ENCODE measurements at places on chromosomes 6 and 20.
A peak's percentile ranks its signal among the peaks of the same experiment; 100 is the strongest.

GRCh38 chr20:22226849-22227700, 357.3 kb downstream of the FOXA2 start:
- no peaks in the 10 kb centered on the region for H3K36me3 ChIP-seq
- H3K4me1 ChIP-seq, result no peaks in the 10 kb centered on the region
- H3K4me3 ChIP-seq, result no peak overlapping the region
- H3K27ac ChIP-seq, result no peak overlapping the region

GRCh38 chr6:83867527-83868161, 8.2 kb downstream of the CYB5R4 start:
- peaks cover 4% of the 10 kb centered on the region for H3K36me3 ChIP-seq
- peak; percentile 29 for DNase-seq
- no peak overlapping the region for H3K27ac ChIP-seq
- no peaks in the 10 kb centered on the region for H3K27me3 ChIP-seq
- no peak overlapping the region for H3K4me3 ChIP-seq

GRCh38 chr6:13725570-13725969, 13.9 kb upstream of the RANBP9 start:
- H3K27ac ChIP-seq, result no peak overlapping the region
- no peaks in the 10 kb centered on the region for H3K27me3 ChIP-seq
- H3K4me3 ChIP-seq, result no peak overlapping the region
- no peaks in the 10 kb centered on the region for H3K36me3 ChIP-seq

GRCh38 chr6:169044381-169045230, 209.0 kb downstream of the THBS2 start:
- H3K4me3 ChIP-seq, result no peak overlapping the region
- H3K36me3 ChIP-seq, result no peaks in the 10 kb centered on the region
- H3K27me3 ChIP-seq, result no peaks in the 10 kb centered on the region
- DNase-seq, result no peak
- H3K4me1 ChIP-seq, result no peaks in the 10 kb centered on the region

GRCh38 chr6:163405412-163406309, 8.9 kb upstream of the QKI start:
- no peaks in the 10 kb centered on the region for H3K36me3 ChIP-seq
- no peak overlapping the region for H3K4me3 ChIP-seq
- H3K27ac ChIP-seq, result no peak overlapping the region
- H3K27me3 ChIP-seq, result no peaks in the 10 kb centered on the region

DNA sequence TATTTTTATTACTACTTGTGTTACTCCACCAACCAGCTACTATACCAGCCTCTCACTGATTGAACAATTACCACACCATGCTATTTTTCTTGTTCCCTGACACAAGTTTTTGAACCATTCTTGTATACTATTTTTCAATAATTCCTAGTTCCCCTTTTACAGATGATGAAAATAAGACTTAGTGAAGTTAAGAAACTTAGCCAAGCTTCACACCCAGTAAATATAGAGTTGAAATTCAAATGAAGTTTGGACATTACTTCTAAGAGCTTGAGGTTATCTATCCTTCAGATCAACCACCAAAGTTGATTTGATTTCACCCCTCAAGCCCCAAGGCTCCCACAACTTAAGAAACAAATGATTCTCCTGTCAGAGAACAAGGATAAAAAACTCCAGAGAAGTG, 13.1 kb upstream of the BCAS1 start:
- no peaks in the 10 kb centered on the region for H3K27me3 ChIP-seq
- peaks cover 6% of the 10 kb centered on the region for H3K4me1 ChIP-seq
- H3K27ac ChIP-seq, result no peak overlapping the region
- no peak overlapping the region for H3K4me3 ChIP-seq
- H3K36me3 ChIP-seq, result no peaks in the 10 kb centered on the region
- DNase-seq, result no peak

DNA sequence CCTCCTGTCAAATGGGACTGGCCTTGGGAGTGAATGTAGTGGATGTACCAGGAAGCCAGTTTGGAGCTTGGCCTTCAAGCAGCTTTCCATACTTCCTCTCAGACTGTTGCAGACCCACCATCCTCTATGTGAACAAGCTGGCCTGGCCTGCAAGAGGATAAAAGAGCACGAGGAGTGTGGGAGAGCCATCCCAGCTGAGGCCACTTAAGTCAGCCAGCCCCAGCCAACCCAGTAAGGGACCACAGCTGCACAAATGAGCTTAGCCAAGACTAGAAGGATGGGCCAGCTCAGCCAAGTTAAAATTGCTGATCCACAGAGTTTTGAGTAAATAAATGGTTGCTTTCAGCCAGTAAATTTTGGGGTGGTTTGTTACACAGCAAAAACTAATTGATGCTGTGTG, 156.9 kb upstream of the SOX4 start:
- no peak overlapping the region for H3K4me3 ChIP-seq
- H3K36me3 ChIP-seq, result no peaks in the 10 kb centered on the region
- no peak for DNase-seq
- H3K4me1 ChIP-seq, result no peaks in the 10 kb centered on the region

DNA sequence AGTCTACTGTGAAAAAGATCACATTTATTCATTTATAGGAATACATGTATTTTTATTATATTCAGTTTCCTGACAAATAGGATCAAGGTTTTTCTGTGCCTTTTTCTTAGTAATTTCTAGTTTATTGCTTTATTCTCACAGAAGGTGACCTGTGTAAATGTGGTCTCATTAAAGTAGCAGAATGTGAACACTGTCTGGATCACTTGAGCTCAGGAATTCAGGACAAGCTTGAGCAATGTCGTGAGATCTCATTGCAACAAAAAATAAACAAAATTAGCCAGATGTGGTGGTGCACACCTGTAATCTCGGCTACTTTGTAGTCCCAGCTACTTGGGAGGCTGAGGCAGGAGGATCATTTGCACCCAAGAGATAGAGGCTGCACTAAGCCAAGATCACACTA, 516.7 kb downstream of the CDKAL1 start:
- H3K4me1 ChIP-seq, result no peaks in the 10 kb centered on the region
- no peak overlapping the region for H3K4me3 ChIP-seq
- H3K36me3 ChIP-seq, result no peaks in the 10 kb centered on the region
- no peak for DNase-seq
- H3K27me3 ChIP-seq, result no peaks in the 10 kb centered on the region

GRCh38 chr20:58038123-58038654, 190.3 kb downstream of the ANKRD60 start:
- peaks cover 1% of the 10 kb centered on the region for H3K27me3 ChIP-seq
- H3K27ac ChIP-seq, result no peak overlapping the region
- no peak overlapping the region for H3K4me3 ChIP-seq
- peak; percentile 43 for DNase-seq

DNA sequence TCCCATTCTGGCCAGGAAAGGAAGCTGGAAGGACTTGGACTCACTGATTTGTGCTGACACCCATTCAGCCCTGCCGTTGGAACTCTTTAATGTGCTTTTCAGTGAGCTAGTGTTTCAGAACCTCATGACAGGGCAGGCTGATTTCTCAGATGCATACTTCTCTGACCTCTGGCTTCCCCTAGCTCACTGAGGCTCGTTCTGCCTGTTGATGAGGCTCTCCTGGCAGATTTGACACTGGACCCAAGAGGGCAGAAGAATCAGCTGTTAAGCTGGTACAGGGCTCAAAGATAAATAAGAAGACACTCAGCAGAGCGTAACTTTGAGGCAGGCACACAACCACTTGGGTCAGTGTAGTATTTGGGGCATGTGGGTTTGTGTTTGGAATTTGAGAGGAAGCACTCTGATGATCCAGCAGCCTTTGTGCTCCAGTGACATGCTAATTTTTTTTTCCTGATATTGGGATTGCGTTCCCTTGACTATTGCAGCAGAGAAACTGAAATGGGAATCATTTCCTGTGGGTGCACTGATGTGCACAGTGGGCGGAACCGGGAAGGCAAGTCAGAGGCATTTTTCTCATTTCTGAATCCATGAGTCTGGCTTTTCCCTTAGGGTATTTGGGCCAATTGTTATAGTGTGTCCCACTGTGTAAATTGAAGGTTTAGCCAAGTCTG, 80.2 kb downstream of the CARMIL1 start:
- H3K4me3 ChIP-seq, result no peak overlapping the region
- peak overlapping the region; percentile 70 for H3K27ac ChIP-seq
- no peaks in the 10 kb centered on the region for H3K36me3 ChIP-seq
- no peak for DNase-seq
- H3K4me1 ChIP-seq, result peaks cover 18% of the 10 kb centered on the region

GRCh38 chr6:53578371-53578770, 33.5 kb upstream of the GCLC start:
- no peak overlapping the region for H3K4me3 ChIP-seq
- no peaks in the 10 kb centered on the region for H3K4me1 ChIP-seq
- H3K27me3 ChIP-seq, result no peaks in the 10 kb centered on the region
- no peaks in the 10 kb centered on the region for H3K36me3 ChIP-seq

DNA sequence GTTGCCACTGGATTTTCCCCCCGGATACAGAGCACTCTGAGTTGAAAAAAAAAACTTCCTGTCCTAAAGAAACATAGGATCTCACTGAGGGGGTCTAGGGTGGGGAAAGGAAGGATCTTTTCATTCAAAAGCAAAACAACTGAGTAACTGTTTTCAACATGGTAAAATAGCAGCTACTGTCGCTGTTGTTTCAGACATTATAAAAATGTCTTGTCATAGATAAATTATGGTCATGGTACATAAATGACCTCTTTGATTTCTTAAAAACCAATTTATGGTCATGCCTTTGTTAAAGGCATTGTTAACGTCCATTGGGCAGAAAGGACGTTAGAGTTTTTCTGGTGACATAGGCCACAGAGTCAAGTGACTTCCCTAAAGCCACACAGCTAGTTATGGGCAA, 180.4 kb upstream of the DTNBP1 start:
- no peak for DNase-seq
- no peaks in the 10 kb centered on the region for H3K36me3 ChIP-seq
- H3K4me3 ChIP-seq, result no peak overlapping the region
- H3K4me1 ChIP-seq, result no peaks in the 10 kb centered on the region

DNA sequence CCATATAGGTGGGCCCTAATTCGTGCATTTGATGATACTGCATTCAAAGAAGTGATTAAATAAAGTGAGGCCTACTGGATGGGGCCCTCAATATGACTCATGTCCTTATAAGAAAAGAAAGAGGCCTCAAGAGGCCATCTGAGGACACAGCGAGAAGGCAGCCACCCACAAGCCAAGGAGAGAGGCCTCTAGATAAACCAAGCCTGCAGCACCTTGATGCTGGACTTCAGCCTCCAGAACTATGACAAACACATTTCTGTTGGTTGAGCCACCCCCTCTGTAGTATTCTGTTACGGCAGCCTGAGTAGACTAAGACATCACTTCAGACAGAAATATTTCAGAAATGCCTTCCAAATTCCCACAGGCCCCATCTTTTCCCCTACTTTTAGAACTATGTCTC, 82.5 kb upstream of the PLEKHG1 start:
- H3K27me3 ChIP-seq, result no peaks in the 10 kb centered on the region
- DNase-seq, result peak; percentile 53
- peak overlapping the region; percentile 44 for H3K27ac ChIP-seq
- H3K4me1 ChIP-seq, result peaks cover 47% of the 10 kb centered on the region
- no peaks in the 10 kb centered on the region for H3K36me3 ChIP-seq

- no peak overlapping the region for H3K4me3 ChIP-seq
- no peaks in the 10 kb centered on the region for H3K27me3 ChIP-seq
- no peaks in the 10 kb centered on the region for H3K4me1 ChIP-seq
- H3K27ac ChIP-seq, result no peak overlapping the region
- no peaks in the 10 kb centered on the region for H3K36me3 ChIP-seq
- no peak for DNase-seq
Measured at GRCh38 chr6:15518878-15519277, 143.9 kb downstream of the DTNBP1 start.

DNA sequence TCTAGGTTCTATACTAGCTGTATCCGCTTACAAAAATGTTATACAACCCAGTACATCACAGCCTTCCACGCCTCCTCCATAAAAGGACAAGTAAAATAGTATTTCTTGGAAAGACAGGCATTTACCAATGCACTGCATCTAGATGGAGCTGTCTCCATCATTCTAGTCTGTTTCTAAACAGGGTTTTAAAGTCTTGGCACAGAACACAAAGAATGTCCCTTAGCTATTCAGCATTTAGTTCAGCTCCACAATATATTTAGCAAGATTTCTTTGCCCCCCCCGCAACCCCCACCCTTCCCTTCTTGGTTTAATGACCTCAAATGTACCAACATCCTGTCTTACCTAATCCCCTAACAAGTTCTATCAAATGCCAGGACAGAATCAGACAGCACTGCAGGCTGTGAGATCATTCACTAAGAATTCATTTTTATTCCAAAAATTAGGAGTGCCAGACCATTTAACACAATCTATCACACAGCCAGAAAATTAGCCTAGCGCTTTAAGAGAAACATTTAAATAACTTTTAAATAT, 198.6 kb downstream of the BACH2 start:
- no peaks in the 10 kb centered on the region for H3K27me3 ChIP-seq
- H3K27ac ChIP-seq, result no peak overlapping the region
- no peak overlapping the region for H3K4me3 ChIP-seq

GRCh38 chr6:141484711-141485110, 648.0 kb upstream of the GJE1 start:
- H3K4me1 ChIP-seq, result no peaks in the 10 kb centered on the region
- no peaks in the 10 kb centered on the region for H3K36me3 ChIP-seq
- no peak overlapping the region for H3K4me3 ChIP-seq
- H3K27me3 ChIP-seq, result no peaks in the 10 kb centered on the region

GRCh38 chr6:113137426-113137825, 719.7 kb upstream of the MARCKS start:
- no peaks in the 10 kb centered on the region for H3K27me3 ChIP-seq
- H3K4me3 ChIP-seq, result no peak overlapping the region

DNA sequence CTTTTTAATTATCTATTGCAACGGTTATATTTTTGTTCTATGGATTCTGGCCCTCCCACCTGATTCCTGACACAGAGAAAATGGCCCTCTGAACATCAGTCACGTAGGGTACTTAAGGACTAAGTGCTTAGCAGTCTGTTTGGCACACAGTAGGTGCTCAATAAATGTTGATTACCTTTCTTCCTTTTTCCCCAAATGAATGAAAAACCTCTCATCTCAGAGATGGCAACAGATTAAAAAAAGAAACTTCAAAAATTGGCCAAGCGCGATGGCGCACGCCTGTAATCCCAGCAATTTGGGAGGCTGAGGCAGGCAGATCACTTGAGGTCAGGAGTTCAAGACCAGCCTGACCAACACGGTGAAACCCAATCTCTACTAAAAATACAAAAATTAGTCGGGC, 31.5 kb downstream of the ATXN1 start:
- H3K4me1 ChIP-seq, result peaks cover 34% of the 10 kb centered on the region
- no peaks in the 10 kb centered on the region for H3K36me3 ChIP-seq
- no peak overlapping the region for H3K4me3 ChIP-seq
- no peak overlapping the region for H3K27ac ChIP-seq
- H3K27me3 ChIP-seq, result no peaks in the 10 kb centered on the region

GRCh38 chr6:74087899-74088298, 391.9 kb downstream of the CD109 start:
- DNase-seq, result no peak
- H3K4me3 ChIP-seq, result no peak overlapping the region
- no peaks in the 10 kb centered on the region for H3K27me3 ChIP-seq
- peaks cover 5% of the 10 kb centered on the region for H3K4me1 ChIP-seq
- no peak overlapping the region for H3K27ac ChIP-seq
